ENCODE measurements at places on chromosomes 16 and 17.

GRCh38 chr17:56149266-56150036 lies 3.8 kb upstream of the ANKFN1 start:
- DNase-seq, result no peak

- DNase-seq, result no peak
These were observed 6.2 kb upstream of the ACTG1 start for GRCh38 chr17:81518785-81519283.

GRCh38 chr17:50832864-50833381 lies 2.5 kb upstream of the WFIKKN2 start:
- no peak for DNase-seq

GRCh38 chr17:60899115-60899514 lies 221.5 kb downstream of the BCAS3 start:
- no peak for DNase-seq

- no peak for DNase-seq
These were observed 1.9 kb downstream of the CIITA start for GRCh38 chr16:10878644-10879501.

DNA sequence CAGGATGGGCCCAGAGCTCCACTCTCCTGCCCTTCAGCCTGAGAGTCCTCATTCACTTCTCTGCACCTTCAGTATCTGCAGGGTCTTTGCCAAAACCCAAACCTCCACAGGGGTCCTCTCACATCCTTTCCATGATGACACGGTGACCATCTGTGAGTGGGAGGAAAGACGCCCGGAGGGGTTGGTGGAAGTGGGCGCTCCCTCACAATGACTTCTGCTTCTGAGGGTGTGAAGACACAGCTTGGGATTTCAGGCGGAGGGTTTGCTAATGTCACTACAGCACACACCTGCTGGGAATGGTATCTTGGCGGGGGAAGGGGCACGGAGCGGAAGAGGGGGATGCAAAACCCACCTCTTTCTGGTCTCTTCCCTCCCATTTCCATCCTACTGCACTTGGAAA lies 115.1 kb upstream of the SDK2 start:
- no peak for DNase-seq
